ENCODE measurements at places on chromosomes 4 and X.
A peak's percentile ranks its signal among the peaks of the same experiment; 100 is the strongest.

DNA sequence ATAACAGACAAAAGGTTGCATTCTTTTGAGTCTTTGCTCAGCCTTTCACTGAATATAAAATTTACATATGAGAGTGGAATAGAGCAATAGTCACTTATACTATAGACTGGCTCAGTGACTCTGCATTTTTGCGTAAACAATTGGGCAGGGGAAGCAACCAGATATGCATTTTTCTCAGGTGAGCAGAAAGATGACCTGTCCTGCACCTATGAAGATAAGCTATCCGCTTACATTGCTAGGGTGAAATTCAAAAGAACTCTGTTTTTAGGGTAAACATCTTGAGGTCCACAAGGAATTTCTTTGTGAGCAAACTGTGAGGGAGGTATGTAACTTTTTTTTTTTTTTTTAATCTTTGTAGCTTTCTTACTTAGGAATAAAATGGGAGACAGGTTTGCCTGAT is 602.4 kb upstream of the PRKX start:
- H3K27ac ChIP-seq, result no peak overlapping the region
- H3K27me3 ChIP-seq, result no peaks in the 10 kb centered on the region
- no peak overlapping the region for H3K4me3 ChIP-seq

DNA sequence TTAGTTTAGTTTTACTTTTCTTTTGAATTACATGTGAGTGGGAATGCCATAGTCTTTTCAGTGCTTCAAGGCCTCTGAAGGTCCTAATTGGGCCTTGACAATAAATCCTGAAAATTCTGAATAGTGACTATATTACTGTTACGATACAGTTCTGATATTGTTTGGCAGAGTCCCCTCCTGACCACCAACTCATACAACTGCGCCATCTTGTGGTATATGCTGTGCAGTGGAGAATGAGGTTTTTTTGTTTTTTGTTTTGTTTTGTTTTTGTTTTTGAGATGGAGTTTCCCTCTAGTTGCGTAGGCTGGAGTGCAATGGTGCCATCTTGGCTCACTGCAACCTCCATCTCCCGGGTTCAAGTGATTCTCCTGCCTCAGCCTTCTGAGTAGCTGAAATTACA is 56.6 kb upstream of the CHRDL1 start:
- DNase-seq, result no peak
- no peaks in the 10 kb centered on the region for H3K36me3 ChIP-seq
- no peak overlapping the region for H3K4me3 ChIP-seq
- H3K27ac ChIP-seq, result no peak overlapping the region

DNA sequence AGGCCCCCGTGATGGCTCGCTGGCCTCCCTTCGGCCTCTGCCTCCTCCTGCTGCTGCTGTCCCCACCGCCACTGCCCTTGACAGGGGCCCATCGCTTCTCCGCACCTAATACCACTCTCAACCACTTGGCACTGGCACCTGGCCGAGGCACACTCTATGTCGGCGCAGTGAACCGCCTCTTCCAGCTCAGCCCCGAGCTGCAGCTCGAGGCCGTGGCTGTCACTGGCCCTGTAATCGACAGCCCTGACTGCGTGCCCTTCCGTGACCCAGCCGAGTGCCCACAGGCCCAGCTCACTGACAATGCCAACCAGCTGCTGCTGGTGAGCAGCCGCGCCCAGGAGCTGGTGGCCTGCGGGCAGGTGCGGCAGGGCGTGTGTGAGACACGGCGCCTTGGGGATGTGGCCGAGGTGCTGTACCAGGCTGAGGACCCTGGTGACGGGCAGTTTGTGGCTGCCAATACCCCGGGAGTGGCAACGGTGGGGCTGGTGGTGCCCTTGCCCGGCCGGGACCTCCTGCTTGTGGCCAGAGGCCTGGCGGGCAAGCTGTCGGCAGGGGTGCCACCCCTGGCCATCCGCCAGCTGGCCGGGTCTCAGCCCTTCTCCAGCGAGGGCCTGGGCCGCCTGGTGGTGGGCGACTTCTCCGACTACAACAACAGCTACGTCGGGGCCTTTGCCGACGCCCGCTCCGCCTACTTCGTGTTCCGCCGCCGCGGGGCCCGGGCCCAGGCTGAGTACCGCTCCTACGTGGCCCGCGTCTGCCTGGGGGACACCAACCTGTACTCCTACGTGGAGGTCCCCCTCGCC is 3.0 kb downstream of the PLXNB3 start:
- DNase-seq, result no peak
- H3K4me3 ChIP-seq, result no peak overlapping the region
- H3K36me3 ChIP-seq, result no peaks in the 10 kb centered on the region
- no peaks in the 10 kb centered on the region for H3K27me3 ChIP-seq
- H3K27ac ChIP-seq, result no peak overlapping the region

DNA sequence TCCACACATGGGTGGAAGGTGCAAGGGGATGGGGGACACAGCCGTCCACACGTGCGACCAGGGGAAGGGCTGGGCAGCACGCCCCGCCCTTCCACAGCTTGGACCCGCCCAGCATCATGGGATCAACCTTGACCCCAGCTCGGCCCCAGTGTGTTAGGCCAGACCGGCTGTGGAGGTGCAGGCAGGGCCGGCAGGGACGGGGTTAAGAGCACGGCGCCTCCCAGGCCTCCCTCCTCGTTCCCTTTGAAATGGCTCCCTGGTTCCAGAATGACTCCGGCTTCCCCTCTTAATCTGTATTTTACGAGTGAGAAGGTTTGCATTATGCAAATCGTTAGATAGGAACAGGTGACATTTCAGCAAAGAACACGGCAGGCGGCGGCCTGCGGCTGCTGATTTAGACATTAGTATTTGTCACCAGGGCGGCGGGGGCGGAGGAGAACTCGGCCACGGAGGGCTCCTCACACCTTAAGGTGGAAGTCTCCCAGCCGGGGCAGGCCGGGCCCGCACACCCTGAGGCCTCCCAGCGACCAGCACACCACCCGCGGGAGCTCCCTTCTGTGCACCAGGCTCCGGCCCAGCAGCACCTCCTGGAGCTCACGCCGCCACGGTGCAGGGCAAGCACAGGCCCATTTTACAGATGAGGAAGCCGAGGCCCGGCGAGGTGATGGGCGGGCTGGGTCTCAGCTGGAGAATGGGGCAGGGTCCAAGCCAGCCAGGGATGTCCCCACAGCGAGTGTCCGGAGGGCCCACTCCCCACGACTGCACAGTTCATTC is 116.1 kb downstream of the FAM53A start:
- peaks cover 2% of the 10 kb centered on the region for H3K4me1 ChIP-seq
- no peak overlapping the region for H3K27ac ChIP-seq
- no peak overlapping the region for H3K4me3 ChIP-seq
- H3K27me3 ChIP-seq, result peaks cover 12% of the 10 kb centered on the region
- no peaks in the 10 kb centered on the region for H3K36me3 ChIP-seq
- DNase-seq, result no peak

GRCh38 chr4:68132342-68132741 is 2.7 kb upstream of the TMPRSS11F start:
- no peak overlapping the region for H3K27ac ChIP-seq
- no peaks in the 10 kb centered on the region for H3K36me3 ChIP-seq
- H3K4me1 ChIP-seq, result no peaks in the 10 kb centered on the region
- H3K4me3 ChIP-seq, result no peak overlapping the region
- H3K27me3 ChIP-seq, result peaks cover 2% of the 10 kb centered on the region
- no peak for DNase-seq

GRCh38 chrX:13334491-13334890 is 14.6 kb upstream of the ATXN3L start:
- H3K4me1 ChIP-seq, result peaks cover 2% of the 10 kb centered on the region
- no peaks in the 10 kb centered on the region for H3K27me3 ChIP-seq
- no peak for DNase-seq
- no peaks in the 10 kb centered on the region for H3K36me3 ChIP-seq
- H3K4me3 ChIP-seq, result no peak overlapping the region

- H3K4me3 ChIP-seq, result no peak overlapping the region
- H3K27me3 ChIP-seq, result no peaks in the 10 kb centered on the region
- peaks cover 30% of the 10 kb centered on the region for H3K36me3 ChIP-seq
- no peak overlapping the region for H3K27ac ChIP-seq
- no peak for DNase-seq
- no peaks in the 10 kb centered on the region for H3K4me1 ChIP-seq
Measured at GRCh38 chr4:80027611-80028010, 45.4 kb downstream of the ANTXR2 start.

- no peaks in the 10 kb centered on the region for H3K36me3 ChIP-seq
- no peak overlapping the region for H3K4me3 ChIP-seq
- H3K27ac ChIP-seq, result no peak overlapping the region
- DNase-seq, result no peak
- no peaks in the 10 kb centered on the region for H3K4me1 ChIP-seq
- H3K27me3 ChIP-seq, result peaks cover 28% of the 10 kb centered on the region
Measured at GRCh38 chr4:113973345-113973744, 6.1 kb downstream of the ARSJ start.

- H3K4me3 ChIP-seq, result no peak overlapping the region
- no peak overlapping the region for H3K27ac ChIP-seq
- peaks cover 23% of the 10 kb centered on the region for H3K36me3 ChIP-seq
Measured at GRCh38 chrX:123993326-123993725, 31.8 kb downstream of the STAG2 start.

DNA sequence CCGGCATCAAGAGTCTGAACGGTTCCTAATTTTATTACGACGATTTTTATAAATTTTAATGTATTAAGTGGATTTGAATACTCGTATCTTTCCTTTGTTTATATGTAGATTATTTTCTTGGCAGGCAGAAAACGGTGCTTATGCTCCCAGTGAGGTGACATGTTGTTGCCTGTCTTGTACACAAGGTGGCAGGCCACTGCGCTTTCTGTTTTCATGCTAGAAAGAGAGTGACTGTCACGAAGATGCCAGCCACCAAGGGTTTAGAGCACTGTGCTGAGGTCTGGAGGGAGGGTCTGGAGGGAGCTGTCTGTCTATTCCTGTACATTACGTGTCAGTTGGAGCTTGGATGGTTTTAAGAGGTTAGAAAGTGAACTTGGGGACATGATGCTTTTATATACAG is 87.7 kb downstream of the SHROOM2 start:
- peaks cover 2% of the 10 kb centered on the region for H3K4me1 ChIP-seq
- peaks cover 9% of the 10 kb centered on the region for H3K27me3 ChIP-seq
- H3K27ac ChIP-seq, result no peak overlapping the region
- peak; percentile 16 for DNase-seq

DNA sequence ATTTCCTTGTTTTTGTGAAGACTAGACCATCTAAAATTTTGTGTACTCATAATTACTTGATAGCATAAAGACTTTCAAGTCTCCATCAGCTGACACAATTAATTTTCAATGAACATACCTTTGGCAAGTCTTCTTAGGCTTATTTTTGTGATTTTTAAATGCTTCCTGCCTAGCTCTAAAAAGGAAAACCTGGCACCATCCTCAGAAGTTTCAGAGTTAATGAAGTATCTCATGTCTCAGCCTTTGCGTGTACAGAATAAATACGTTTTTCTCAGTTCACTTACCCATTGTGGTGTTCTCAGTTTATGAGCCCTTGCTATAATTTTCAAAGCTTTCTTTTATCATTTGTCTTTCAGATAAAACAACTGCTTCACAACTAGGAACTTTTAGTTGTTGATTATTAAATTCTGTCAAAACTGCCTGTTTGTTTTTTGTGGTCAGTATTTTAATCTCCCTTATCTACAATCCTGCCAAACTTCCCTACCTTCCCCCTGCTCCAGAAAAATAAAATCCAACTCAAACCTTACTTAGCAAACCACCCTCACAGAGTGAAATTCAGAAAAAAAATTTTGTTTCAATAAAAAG is 21.6 kb downstream of the ADD1 start:
- no peak overlapping the region for H3K27ac ChIP-seq
- H3K36me3 ChIP-seq, result peaks cover 21% of the 10 kb centered on the region
- no peak for DNase-seq

GRCh38 chr4:48234575-48234974 is 35.1 kb downstream of the TEC start:
- no peak overlapping the region for H3K27ac ChIP-seq
- H3K4me1 ChIP-seq, result peaks cover 19% of the 10 kb centered on the region
- no peak for DNase-seq
- H3K36me3 ChIP-seq, result no peaks in the 10 kb centered on the region

- H3K36me3 ChIP-seq, result peaks cover 8% of the 10 kb centered on the region
- peak overlapping the region; percentile 76 for H3K27ac ChIP-seq
- no peak for DNase-seq
- H3K4me1 ChIP-seq, result peaks cover 19% of the 10 kb centered on the region
Measured at GRCh38 chr4:52659722-52660261, 691 bp upstream of the USP46 start.

GRCh38 chrX:15785176-15785750 is 5.0 kb upstream of the ZRSR2 start:
- no peak overlapping the region for H3K27ac ChIP-seq
- no peak overlapping the region for H3K4me3 ChIP-seq

- DNase-seq, result no peak
- H3K4me1 ChIP-seq, result no peaks in the 10 kb centered on the region
- H3K36me3 ChIP-seq, result peaks cover 17% of the 10 kb centered on the region
Measured at GRCh38 chr4:4598851-4599411, 57.1 kb upstream of the STX18 start.

GRCh38 chrX:68763481-68763880 is 65.3 kb upstream of the EFNB1 start:
- no peak overlapping the region for H3K27ac ChIP-seq
- no peaks in the 10 kb centered on the region for H3K4me1 ChIP-seq
- no peak for DNase-seq
- H3K36me3 ChIP-seq, result no peaks in the 10 kb centered on the region
- no peak overlapping the region for H3K4me3 ChIP-seq

GRCh38 chr4:25842229-25842845 is 20.5 kb downstream of the SEL1L3 start:
- peak overlapping the region; percentile 86 for H3K27ac ChIP-seq
- no peaks in the 10 kb centered on the region for H3K27me3 ChIP-seq
- peak overlapping the region; percentile 61 for H3K4me3 ChIP-seq
- H3K36me3 ChIP-seq, result peaks cover 80% of the 10 kb centered on the region
- H3K4me1 ChIP-seq, result peaks cover 77% of the 10 kb centered on the region
- DNase-seq, result peak; percentile 51

DNA sequence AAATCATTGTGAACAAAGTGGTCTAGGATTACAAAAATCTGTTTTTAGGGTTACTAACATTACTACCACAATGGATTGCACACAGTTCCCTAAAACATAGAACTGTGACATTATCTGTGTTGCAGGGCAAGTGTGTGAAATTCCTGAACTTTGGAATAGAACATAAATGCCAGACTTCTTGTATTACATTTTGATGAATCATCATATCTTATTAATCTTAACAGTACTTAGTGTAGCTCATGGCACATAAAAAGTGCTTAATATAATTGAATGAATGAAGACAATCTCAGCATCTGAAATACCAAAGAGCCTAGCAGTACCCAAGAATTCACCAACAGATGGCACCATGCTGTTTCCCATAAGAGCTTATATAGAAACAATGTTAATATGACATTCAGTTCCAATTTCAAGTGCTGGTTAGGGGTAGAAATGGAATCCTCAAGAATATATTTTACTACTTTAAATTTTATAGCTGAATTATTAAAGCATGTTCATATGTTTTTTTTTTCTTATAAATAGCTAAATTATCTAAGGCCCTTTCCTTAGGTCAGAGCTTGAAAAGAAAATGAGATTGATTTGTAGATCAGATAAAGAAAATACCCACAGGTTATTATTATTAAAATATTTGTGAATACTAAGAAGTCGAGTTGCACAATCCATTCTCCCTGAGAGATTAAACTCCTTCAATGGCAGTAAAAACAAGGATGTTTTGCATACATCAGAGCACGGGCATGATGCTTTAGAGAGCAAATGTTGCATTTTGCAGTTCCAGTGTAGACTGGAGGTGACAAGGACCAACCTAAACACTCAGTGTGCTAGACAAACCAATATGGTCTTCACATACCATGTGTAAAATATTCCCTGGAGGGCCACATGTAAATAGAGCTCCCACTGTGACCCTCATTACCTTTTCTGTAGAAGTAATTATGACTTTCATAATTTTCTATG is 25.7 kb upstream of the SHISA3 start:
- no peak for DNase-seq
- peaks cover 6% of the 10 kb centered on the region for H3K27me3 ChIP-seq
- H3K4me3 ChIP-seq, result no peak overlapping the region
- no peaks in the 10 kb centered on the region for H3K36me3 ChIP-seq
- H3K4me1 ChIP-seq, result no peaks in the 10 kb centered on the region
- H3K27ac ChIP-seq, result no peak overlapping the region

- no peak overlapping the region for H3K4me3 ChIP-seq
- no peaks in the 10 kb centered on the region for H3K36me3 ChIP-seq
- H3K27me3 ChIP-seq, result peaks cover 2% of the 10 kb centered on the region
Measured at GRCh38 chr4:123706973-123707372, 310.4 kb downstream of the SPRY1 start.
